ENCODE measurements at places on chromosomes 11 and 22.

DNA sequence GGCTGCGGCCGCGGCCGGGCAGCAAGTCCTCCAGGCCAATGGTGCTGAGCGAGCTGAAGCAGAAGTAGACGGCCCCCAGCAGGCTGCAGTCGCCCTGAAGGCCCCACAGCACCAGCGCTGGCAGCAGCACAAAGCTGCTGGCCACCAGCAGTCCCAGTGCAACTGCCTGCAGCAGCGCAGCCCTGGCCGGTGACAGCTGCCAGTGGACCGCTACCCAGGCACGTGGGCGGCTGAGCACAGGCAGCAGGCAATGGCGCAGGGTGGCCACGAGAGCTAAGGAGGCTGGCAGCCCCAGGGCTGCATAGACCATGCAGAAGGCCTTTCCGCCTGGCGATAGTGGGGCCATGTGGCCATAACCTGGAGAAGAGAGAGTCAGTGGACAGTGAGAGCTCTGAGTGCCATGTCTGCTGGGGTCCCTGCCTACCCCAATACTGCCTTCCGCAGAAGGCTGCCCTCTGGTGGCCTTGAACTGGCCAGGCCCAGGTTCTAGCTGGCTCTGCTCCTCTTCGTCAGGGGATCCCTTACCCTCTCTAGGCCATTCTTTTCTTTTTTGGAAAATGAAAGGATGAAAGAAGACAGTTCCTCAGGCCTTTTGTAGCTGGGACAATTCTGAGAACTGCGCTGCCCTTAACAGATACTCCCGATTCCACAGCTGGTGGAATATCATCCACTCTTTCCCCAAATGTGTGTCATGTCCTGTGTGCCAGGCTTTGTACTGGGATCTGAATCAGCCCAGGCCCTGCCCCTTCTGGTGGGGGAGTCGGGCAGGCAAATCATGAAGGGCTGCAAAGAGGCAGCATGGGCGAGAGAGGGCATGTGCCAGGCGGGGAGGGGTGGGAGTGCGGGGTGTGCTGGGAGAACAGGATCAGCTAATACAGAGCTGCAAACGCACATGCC lies 1.8 kb downstream of the KCNK7 start:
- peak; percentile 74 for DNase-seq

GRCh38 chr11:48043111-48043990 lies 63.0 kb downstream of the PTPRJ start:
- no peak for DNase-seq

DNA sequence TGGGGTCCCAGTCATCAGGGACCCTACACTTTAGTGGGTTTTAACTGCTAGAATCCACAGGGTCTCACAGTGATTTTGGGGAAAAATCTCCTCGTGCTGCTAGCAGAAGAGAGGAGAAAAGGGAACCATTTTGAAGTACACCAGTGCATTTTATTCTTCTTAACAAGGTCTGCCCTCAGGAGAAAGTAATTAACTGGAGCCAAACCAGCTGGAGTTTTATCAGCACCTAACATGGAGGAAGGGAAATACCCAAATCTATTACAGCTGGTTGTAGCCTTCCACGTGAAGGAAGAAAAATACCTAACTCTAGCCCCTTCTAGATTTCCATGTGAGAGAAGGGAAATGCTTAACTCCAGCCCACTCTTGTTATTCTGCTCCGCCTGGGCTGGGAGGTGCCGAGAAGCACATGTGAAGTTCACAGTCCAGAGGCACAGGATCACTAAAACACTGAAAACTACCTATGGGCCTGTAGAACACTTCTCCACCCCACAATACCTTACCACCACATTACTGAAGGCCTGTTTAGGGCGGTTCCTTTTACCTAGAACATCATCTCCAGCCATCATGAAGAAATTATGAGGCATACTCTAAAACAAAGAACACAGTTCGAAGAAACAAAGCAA lies 31.3 kb upstream of the TEAD1 start:
- no peak for DNase-seq

DNA sequence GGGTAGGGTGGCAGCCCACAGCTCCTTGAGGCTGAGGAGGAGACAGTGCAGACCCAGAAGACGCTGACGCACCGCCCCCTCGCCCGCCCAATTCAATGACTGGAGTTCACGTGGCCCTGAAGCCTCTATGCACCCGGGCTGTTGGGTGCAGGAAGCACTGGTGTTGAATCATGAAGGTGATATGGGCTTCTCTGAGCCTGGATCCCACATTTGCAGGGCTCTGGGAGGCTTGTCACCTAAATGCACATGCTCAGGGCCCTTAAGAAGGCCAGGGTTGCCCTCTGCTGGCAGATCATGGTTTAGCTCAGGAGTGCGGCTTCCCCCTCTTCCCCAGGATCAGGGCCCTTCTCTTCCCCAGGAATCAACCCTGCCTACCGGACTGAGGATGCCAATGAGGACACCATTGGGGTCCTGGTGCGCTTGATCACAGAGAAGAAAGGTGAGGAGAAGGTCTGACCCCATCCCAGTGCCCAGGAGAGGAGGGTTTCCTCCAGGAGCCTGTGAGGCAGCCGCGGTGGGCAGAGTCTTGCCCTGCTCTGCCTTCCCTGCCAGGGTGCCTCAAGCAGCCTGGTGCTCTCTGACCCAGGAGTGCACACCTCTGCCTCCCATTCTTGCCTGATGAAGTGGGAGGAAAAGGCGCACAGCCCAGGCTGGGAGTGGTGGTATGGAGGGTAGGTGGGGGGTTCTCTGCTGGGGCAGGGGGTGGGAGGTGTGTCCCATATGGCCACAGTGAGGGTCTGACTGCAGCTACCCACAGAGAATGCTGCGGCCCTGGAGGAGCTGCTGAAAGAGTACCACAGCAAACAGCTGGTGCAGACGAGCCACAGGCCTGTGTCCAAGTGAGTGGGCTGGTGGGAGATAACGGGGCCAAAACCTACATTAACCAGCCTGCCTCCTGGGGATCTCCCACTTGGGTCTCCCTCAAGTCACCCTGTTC lies 17.5 kb downstream of the RELT start:
- DNase-seq, result peak; percentile 73

DNA sequence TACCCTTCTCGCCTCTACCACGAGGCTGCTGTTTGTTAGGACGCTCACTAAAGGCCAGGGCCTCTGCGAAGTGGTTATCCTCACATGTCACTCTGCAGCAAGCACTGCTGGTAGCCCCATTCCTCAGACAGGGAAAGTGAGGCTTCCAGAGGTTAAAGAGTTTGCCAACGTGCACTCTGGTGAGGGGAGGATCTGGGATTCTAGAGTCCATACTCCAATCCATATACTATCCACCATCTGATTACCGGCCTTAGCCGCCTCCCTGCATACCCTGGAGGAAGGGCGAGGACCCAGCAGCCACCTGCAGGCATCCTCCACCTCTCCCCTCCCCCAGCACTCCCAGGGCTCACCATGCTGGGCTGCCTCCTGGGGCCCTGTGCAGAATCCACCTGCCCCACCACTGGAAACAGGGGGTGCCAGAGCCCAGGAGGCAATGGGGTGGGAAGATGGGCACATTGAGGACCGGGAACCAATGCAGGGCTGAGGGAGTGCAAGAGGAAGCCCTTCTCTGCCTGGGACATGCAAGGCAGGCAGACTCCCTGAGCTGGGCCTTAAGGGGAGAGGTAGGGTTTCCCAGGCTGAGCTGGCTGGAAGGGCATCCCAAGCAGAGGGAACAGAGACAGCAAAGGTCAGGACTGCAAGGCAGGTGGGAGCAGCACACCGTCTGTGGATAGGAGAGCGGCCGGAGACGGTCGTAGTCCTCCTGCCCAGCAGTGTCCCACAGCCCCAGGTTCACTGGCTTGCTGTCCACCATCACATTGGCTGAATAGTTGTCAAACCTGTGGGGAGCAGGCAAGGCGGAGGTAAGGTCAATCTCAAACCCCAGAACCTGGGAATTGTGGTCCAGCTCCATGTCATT lies 11.7 kb downstream of the RAC2 start:
- peak; percentile 47 for DNase-seq

- DNase-seq, result no peak
Observed at GRCh38 chr11:57713835-57714234, 1.4 kb downstream of the TMX2 start.

- no peak for DNase-seq
Observed at GRCh38 chr11:33045551-33046255, 6.3 kb downstream of the TCP11L1 start.

- no peak for DNase-seq
Observed at GRCh38 chr22:44926124-44926475, 83.7 kb downstream of the PHF21B start.

DNA sequence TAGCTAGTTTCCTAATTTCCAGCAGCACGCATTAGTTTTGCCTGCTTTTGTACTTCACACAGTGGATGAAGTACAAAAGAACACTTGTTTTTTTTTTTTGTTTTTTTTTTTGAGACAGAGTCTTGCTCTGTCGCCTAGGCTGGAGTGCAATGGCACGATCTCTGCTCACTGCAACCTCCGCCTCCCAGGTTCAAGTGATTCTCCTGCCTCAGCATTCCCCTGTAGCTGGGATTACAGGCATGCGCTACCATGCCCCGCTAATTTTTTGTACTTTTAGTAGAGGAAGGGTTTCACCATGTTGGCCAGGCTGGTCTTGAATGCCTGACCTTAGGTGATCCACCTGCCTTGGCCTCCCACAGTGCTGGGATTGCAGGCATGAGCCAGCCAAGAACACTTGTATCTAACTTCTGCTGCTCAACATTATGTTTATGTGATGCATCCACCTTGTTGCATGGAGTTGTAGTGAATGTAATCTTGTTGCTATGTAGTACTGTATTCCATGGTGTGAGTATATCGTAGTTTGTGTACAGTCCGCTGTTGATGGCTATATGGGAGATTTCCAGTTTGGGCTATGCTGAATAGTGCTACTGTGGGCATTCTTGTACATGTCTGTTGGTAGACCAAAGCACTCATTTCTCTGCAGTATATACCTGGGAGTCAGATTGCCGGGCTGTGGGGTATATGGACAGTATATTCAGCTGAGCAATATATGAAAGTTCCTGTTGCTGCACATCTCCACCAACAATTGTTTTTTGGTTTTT lies 17.3 kb downstream of the PACS1 start:
- DNase-seq, result no peak

DNA sequence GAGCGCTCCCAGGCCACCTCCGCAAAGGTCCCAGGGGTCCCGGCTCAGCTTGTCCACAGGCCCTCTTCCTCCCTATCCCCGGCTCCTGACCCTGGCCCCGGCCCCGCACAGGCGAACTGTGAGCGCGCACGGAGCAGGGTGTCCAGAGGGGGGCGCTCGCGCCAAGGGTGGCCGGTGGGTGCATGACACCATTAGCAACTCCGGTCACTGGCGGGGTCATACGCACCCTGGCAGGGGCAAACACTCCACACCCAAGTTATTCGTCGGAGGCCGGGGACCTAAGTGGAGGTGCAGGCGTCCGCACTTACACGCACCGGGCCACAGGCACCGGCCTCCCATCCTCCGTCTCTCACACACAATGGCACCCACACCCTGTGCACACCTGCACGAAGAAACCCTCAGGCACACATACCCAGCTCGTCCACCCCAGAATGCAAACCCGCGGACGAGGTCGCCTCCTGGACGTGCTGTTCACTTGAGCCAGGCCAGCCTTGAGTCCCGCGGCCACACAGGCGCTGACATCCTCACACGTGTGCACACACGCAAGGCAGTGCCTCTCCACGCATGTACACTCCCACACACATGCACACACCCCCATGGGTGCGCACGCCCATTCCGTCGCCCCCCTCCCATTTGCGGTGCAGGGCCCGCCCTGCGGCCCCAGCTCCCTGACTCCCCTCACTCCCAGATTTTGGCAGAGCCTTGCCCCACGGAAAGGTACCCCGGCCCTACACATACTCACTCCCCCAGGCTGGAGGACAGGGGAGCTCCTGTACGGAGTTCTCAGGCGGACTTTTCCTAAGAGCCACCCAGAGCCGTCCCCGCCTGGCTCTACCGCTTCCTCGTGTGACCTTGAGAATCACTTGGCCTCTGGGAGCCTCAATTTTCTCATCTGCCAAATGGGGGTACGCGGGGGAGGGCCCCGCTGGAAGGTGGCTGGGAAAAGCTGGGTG lies at the start of gene RASGRP2:
Gene RASGRP2 (minus strand): TSS at position 552 of the 953 bp plus-strand sequence. CDS start 1,276 bp downstream, outside the sequence.
- DNase-seq, result peak; percentile 91

- no peak for DNase-seq
Observed at GRCh38 chr22:31495343-31495742, 993 bp upstream of the SFI1 start.

GRCh38 chr11:109739379-109739778 lies 317.4 kb downstream of the C11orf87 start:
- DNase-seq, result no peak

GRCh38 chr11:18704698-18705097 lies 6.1 kb downstream of the TMEM86A start:
- DNase-seq, result no peak

DNA sequence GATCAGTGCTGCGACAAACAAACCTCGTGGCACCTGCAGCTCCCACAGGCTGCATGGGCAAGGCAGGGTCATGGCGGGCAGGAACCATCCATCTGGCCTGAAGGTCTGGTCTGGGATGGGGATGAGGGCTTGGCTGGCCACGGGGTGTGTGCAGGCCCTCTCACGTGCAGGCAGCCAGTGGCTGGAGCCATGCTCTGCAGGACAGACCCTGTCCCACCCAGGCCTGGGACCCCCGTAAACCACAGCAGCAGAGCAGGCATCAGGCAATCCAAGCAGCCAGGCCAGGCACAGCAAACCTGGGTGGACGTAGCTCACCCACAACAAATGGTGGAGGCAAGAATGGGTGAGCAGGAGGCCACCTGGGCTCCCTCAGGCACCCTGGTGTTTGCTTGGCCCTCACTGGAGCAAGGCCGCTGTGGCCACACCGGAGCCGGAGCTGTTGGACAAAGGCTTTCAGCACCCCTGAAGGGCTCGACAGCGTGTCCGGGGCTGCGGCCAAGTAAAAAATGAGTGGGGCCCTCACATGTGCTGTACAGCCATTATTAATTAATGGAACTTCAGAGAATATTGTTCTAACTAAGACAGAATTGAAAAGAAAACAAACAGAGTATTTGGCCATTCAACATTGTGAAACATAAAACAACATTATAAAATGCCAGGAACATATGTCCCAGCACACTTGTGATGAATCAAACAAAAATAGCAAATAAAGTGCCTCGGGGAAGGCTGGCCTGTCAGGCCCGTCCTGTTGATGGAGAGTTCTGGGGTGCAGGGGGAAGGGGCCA lies 24.0 kb upstream of the GNB1L start:
- no peak for DNase-seq

- DNase-seq, result no peak
Observed at GRCh38 chr11:15127341-15127740, 12.6 kb downstream of the INSC start.

DNA sequence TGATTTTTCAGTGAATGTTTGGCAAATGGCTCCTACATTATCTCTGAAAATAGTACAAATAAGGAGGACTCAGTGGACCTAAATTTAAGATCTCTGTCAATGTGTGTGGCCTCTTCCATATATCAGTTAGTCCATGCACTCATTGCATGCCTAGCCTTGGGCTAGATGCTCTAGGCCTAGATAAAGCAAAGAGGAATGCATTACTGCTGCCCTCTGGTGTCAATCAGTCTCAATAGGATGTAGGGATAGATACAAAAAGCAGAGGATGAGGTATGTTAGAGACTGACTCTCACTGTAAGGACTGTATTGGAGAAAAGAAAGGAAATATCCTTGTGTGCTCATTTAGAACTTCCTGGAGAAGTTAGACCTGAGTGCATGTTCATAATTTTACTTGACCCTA lies 42.0 kb downstream of the MS4A2 start:
- no peak for DNase-seq

DNA sequence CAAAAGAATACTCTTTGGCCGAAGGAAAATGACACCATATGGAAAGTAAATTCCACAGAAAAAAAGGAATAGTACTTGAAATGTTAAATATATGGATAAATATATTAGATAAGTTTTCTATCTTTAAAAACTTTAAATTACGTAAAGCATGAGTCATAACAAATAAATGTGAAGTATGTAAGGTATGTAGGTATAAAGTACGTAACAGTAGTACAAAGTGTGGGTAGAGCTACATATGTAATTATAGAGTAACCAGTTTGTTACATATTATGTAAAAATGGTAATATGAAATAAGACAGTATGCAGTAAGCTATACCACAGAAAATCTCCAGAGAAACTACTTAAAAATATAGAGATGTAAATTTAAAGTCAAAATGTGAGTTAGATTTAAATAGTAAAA lies 582.3 kb upstream of the CHORDC1 start:
- DNase-seq, result no peak

Measured in stimulated activated CD8-positive, alpha-beta memory T cell treated with anti-CD3 and anti-CD28 coated beads, Interleukin-4, amount 100 ng/mL, for 48 hours (primary cell).